Pulmonary artery endothelial cell (primary cell): ENCODE measurements at places on chromosomes 6 and 20.

GRCh38 chr20:57807401-57808263 lies 97.8 kb upstream of the PMEPA1 start:
- no peak for DNase-seq

GRCh38 chr20:48995589-48995988 lies 50.5 kb upstream of the CSE1L start:
- DNase-seq = no peak

- no peak for DNase-seq
These were observed 261.4 kb upstream of the TFAP2D start for GRCh38 chr6:50451826-50452400.

- no peak for DNase-seq
These were observed 101.7 kb upstream of the PMEPA1 start for GRCh38 chr20:57811374-57812020.
